ENCODE measurements at places on chromosomes 6 and 20.
A peak's percentile ranks its signal among the peaks of the same experiment; 100 is the strongest.

- no peak for DNase-seq
Observed at GRCh38 chr6:118319894-118320649, 228.0 kb upstream of the PLN start.

- peak; percentile 5 for DNase-seq
Observed at GRCh38 chr6:81166770-81167169, 585.7 kb downstream of the TENT5A start.

- DNase-seq, result no peak
Observed at GRCh38 chr6:20279051-20279450, 66.8 kb upstream of the MBOAT1 start.

- no peak for DNase-seq
Observed at GRCh38 chr6:167848783-167849182, 22.1 kb downstream of the AFDN start.

GRCh38 chr6:107847844-107848802, 24.0 kb upstream of the SCML4 start:
- peak; percentile 41 for DNase-seq

DNA sequence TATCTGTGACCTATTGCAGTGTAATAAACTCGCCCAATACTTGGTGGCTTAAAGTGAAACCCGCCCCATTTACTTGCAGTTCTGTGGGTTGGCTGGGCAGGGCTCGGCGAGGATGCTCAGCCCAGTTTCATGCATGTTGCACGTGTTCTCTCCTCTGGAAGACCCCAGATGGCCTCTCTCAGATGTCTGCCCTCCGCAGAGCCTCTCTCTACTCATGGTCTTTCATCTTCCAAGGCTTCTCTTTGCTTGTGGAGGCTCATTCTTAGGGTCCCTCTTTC, 251.4 kb downstream of the SOD2 start:
- DNase-seq, result no peak

- no peak for DNase-seq
Observed at GRCh38 chr6:25297039-25297441, 17.9 kb downstream of the CARMIL1 start.

GRCh38 chr20:3795511-3796468, at the start of gene CDC25B:
Gene CDC25B, plus strand, starts transcription at chr20:3796310. Its CDS starts 222 bp downstream, at chr20:3796532.
- peak; percentile 65 for DNase-seq

DNA sequence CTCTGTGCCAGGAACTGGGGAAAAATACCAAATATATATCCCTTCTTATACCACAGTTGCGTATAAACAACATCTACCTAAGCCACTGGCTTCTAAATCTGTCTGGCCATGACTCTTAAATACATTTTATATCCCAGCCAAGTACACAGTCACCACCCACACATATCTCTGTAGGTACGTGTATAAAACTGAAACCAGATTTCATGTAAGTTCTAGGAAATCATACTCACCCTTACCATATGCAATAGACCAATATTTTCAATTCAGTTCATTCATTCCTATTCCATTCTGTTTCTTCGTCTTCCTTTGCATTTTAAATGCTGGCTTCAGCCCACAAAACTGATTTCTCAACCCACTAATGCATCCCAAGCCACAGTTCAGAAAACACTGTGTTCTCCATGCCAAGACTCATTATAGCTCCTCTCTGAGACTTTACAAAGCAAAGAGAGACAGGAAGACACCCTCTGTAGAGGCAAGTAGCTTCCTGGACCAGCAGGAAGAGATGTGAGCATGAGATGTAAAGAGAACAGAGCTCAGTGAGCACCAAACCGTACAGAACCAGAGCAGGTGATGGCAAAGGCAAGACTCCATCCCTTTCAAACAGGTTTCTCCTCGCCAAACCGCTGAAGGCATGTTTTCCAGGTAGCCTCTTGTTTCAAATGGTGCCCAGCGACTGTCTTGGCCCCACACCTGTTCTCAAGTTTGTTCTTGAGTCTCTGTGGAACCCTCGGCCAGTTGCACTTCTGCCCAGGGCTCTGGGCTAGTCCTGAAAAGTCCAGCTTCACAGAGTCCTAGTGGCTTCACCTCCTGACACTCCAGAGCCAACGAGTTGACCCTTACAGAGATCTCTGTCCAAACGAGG, 18.7 kb downstream of the FAM50B start:
- DNase-seq, result no peak

- DNase-seq, result peak; percentile 54
Observed at GRCh38 chr20:38345643-38346042, 639 bp upstream of the LBP start.

- DNase-seq, result peak; percentile 50
Observed at GRCh38 chr6:142716097-142716496, 228.9 kb downstream of the HIVEP2 start.

DNA sequence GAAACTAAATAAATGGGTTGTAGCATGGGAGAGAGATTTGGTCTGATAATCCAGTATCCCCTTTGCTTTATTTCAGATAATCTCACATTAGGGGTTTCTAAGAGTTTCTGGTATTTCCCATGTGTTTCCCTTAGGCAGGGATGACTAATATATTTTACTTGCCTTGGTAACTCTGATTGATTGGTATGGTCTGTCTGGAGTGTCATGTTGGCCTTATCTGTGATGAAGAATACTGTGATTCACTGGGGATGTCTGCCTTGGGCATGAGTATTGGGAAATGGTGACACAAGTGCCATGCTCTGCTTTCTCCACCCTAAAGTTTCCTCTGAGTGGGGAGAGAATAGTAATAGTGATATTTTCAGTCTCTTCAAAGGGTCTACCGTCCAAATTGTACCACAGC, 10.1 kb downstream of the SLC22A2 start:
- DNase-seq, result peak; percentile 77

DNA sequence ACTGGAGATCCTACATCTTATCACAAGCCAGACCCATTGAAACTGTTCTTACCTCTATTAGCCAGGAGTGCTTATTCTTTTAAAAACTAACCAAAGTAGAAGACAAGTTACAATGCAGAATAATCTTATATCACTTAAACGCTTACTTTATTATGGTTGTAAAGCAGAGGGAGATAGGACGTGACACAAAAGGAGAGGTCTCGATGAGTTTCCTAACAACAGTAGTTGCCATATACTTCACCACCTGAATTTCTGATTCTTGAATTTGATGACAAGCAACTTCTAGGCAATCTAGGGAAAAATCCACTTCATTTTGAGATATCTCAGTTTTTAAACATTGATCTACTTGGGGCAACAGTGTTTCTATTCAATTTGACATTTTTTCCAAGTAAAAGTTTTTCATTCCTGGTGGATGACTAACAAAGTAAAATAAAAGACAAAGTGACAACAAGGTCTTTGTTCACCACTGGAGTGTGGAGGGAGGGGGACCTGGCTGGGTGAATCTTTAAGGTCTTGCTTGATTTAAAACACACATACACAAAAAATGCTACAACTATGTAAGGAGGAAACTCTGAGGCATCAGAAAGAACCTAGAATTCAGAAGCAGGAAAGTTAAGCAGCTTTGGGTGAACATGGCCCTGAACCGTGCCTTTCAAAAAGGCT, 110.9 kb downstream of the SMLR1 start:
- DNase-seq, result peak; percentile 51

DNA sequence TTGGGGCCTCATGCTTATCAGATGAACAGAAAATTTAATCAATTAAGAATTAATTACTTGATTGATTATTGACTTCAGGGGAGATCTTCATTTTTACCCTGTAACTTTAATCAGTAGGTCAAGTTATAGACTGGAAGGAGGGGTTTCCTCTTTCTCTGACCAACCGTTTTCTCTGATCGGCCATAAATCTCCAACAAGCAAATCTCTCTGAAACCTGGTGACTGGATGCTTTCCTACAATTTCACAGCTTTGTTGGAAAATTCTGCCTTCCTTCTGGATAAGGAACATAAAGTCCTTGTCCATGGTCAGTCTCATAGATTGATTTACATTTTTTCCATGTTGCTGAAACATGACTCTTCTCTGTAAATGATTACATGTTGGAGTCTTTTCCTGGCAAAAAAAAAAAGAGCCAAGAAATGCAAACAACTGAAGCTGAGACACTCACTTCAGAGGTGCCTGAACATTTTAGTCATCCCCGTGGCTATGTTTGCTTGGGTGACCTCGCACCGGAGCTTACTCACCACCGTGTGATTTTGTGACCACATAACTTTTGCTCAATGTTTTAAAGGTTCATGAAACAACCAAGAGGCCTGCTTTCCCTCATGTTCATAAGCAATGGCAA, 31.0 kb downstream of the IRF4 start:
- DNase-seq, result peak; percentile 99

DNA sequence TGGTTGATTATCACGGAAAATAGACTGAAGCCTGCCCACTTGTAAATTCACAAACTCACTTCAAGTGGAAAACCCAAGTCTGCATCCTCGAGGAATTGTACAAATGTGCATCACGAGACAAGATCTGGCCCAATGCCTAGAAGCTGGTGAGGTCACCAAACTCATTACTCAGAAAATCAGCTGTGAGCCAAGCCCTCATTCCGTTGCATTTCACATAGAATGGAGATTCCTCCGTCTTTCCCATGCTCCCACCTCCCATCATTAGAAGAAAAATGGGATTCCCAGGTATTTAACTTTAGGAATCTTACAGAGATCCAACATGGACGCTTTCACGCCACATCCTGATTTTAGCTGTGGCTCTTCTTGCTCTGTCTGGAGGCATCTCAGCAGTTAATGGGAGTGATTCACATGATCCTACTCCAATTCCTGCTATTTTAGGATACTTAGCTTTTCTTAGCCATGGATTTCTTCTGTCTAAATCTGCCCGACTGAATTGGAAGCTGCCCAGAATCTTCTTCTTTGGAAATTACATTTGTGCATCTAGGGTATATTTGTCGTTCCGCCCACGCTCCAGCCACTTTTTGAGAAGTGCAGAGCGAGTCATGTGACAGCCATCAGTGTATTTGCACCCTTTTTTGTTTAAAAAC, 68.7 kb upstream of the STMND1 start:
- peak; percentile 93 for DNase-seq

GRCh38 chr20:52985687-52986086, 13.5 kb downstream of the TSHZ2 start:
- no peak for DNase-seq

- DNase-seq, result peak; percentile 56
Observed at GRCh38 chr20:33211817-33212424, 5.2 kb upstream of the BPIFA3 start.

- DNase-seq, result no peak
Observed at GRCh38 chr6:154466971-154467679, 43.4 kb downstream of the CNKSR3 start.

GRCh38 chr20:40422656-40423055, 266.4 kb downstream of the MAFB start:
- DNase-seq, result no peak

DNA sequence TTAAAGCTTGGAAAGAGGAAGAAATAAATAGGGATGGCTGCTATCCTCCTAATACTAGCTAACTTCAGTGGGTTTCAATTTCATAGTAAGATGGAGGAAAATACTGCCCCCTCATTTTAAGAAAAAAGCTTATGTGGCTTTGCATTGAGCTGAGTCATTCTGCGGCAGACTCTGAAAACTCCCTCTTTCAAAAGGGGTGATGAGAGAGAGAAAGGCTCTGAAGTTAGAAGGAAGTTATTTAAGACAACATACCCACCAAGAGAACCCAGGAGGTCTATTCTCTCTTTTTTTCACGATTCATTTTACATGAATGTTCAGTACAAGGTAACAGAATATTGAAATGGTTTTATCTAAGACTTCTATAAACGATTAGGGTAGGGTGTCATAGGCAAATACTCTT, 4.5 kb downstream of the PRDM13 start:
- no peak for DNase-seq

DNA sequence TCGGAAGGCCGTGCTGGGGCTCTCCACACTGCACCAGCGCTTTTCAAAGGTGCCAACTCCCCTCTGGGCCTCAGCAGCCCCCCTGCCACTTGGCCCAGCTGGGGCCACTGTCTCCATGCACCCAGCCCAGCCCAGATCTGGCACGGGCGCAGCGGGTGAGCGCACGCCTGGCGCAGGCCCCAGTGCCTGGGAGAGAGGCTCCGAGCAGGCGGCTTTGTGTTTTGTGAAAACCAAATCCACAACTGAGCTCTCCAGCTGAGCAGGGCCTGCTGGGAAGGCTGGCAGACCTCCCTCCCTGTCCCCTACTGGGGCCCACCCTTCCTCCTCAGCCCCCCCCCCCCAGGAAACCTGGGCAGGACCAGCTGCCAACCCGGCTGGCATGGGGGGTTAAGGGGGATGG, 17.0 kb downstream of the MDGA1 start:
- no peak for DNase-seq

DNA sequence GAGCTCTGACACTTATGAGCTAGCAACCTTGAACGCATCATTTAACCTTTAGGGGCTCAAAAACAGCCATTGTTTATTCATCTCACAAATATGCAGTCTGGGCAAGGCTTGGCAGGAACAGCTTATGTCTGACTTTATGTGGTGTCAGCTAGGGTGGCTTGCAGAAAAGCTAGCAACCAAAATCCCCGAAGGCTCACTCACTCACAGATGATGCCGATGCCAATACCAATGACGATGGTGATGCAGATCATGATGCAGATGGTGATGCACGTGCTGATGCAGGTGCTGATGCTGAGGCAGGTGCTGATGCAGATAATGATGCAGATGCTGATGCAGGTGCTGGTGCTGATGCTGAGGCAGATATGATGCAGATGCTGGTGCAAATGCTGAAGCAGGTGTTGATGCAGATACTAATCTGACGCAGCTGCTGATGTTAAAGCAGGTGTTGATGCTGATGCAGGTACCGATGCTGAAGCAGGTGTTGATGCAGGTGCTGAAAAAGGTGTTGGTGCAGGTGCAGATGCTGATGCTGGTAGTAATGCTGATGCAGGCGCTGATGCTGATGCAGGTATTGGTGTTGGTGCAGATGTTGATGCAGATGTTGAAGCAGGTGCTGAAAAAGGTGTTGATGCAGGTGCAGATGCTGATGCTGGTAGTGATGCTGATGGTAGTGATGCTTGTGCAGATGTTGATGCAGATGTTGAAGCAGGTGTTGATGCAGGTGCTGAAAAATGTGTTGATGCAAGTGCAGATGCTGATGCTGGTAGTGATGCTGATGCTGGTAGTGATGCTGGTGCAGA, 195.6 kb downstream of the NFATC2 start:
- DNase-seq, result no peak

DNA sequence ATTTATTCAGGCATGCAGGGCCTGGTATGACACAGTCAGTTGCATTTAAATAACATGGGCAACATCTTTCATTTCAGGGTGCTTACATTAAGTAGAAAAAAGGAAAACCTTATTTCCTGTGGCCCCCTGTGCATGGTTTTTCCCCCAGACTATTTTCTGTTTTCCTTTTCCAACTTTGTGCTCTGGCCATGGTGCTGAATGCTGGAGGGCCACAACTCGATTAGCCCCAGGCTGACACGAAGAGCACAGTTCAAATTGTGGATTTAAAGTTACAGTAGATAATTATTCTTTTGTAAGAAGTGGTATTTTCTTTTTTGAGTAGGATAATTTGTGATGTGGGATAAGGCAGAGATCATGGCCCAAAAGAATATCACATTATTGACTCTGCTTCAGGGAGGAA, 332.0 kb downstream of the HAO1 start:
- DNase-seq, result no peak

GRCh38 chr6:50380406-50381098, 330.8 kb upstream of the DEFB112 start:
- no peak for DNase-seq

- DNase-seq, result no peak
Observed at GRCh38 chr6:144383336-144383735, 98.2 kb downstream of the UTRN start.
